ENCODE measurements at places on chromosomes 12 and 14.

DNA sequence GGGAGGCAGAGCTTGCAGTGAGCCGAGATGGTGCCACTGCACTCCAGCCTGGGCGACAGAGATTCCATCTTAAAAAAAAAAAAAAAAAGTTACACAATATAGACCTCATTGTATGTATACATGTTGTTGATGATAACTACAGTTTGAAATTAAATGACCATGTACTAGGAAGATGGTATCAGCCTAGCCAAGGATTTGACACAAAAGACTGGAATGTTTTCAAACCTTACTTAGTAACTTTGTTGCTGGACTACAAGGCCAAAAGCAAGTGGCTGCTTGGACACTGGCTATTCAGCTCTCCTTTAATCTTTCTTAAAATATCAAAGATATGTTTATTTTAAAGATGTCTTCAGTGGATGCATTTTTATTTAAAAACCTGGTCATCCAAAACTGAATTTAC lies 18.9 kb upstream of the NUDT4 start:
- DNase-seq: no peak

GRCh38 chr14:31371646-31372045 lies 48.7 kb downstream of the HEATR5A start:
- DNase-seq: no peak

GRCh38 chr12:28869197-28869596 lies 279.9 kb upstream of the FAR2 start:
- DNase-seq: no peak

GRCh38 chr14:79665556-79665955 lies 545.7 kb downstream of the DIO2 start:
- no peak for DNase-seq

DNA sequence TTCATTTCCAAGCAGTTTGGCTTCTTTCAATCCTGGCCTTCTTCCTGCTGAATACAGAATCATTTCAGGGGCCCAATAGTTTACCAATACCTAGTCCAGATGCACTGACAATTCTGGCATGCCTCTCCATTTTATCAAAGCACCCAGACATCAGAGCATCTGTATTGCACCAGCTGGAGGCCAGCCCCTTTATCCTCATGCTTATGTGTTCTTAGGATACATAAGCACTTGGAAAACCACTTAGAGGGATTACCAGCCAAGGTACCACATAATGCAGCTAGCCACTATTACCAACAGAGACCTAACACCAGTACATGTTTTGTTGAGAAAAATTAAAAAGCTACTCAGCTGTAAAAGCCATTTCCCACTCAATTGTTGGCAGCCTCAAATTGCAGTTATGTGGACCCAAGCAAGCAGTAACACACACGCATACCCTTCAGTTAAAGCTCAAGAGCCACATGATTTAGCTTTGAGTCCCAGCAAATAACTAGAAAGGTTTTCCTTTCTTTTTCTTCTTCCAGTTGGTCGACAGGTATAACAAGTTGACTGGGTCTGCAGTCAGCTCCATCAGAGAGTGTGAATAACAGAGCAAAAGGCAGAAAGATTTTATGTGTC lies 263.8 kb downstream of the DIO2 start:
- no peak for DNase-seq

DNA sequence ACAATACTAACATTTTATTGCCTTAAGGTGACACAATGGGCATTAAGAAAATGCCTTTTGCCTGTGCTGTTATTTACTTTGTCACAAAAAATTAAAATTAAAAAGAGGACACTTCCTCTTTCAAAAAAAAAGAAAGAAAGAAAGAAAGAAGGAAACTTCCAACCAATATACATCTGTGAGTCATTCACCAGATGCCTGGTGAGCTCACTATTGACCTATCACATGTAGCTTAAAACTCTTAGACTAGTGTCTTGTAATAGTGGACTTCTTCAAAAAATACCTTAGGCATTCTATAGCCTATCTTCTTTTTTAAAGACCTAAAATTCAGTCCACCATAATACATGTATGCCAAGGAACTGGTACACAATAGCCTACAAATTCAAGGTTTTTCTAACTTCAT lies 4.9 kb upstream of the SOX5 start:
- no peak for DNase-seq

- no peak for DNase-seq
These were observed 3.8 kb downstream of the KCNH3 start for GRCh38 chr12:49542592-49543160.

- DNase-seq: no peak
These were observed 47.2 kb downstream of the CACNA2D4 start for GRCh38 chr12:1870998-1871917.

- DNase-seq: peak; percentile 97
These were observed at the start of gene GMPR2 for GRCh38 chr14:24232645-24233537. GMPR2 (plus strand) TSS chr14:24232929; CDS start chr14:24233254, 325 bp downstream.

DNA sequence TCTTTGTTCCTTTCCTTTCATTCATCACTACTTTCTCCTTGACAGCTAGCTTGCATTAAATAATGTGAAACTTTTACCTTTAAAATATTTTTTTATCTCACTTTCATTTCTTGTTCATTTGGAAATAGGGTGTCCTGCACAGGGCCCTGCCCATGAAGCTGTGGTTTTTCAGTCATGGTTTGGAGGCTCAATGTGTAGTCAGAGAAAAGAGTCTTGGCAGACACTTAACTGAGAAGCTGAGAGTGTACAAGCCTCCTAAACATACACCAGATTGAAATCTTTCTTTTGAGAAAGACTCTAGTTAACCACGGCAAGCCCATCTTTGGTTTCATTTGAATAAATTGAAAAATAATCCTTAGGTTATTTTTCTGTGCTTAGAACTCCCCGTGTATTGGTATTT lies 74.2 kb downstream of the KICS2 start:
- no peak for DNase-seq

- no peak for DNase-seq
These were observed 55.9 kb upstream of the DIO3 start for GRCh38 chr14:101505236-101505970.

DNA sequence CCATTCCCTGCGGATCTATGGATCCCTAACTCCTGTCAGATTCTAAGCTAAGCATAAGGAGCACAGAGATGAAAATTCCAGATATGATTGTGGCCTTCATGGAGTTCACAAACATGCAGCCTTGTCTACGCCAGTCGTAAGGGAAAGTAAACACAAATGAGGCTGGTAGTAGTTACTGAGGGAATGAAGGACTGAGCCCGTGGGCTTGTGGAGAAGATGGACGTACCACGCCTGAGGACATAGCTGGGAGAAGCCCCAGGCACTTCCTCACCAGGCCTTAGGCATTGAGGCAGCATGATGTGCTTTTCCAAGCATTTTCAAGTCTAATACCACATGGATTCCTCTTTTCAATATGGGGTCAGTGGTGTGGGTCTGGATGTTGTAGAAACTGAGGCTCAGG lies 515.2 kb downstream of the BCL11B start:
- DNase-seq: no peak

GRCh38 chr14:96205978-96206360 lies 1.3 kb downstream of the BDKRB2 start:
- no peak for DNase-seq

DNA sequence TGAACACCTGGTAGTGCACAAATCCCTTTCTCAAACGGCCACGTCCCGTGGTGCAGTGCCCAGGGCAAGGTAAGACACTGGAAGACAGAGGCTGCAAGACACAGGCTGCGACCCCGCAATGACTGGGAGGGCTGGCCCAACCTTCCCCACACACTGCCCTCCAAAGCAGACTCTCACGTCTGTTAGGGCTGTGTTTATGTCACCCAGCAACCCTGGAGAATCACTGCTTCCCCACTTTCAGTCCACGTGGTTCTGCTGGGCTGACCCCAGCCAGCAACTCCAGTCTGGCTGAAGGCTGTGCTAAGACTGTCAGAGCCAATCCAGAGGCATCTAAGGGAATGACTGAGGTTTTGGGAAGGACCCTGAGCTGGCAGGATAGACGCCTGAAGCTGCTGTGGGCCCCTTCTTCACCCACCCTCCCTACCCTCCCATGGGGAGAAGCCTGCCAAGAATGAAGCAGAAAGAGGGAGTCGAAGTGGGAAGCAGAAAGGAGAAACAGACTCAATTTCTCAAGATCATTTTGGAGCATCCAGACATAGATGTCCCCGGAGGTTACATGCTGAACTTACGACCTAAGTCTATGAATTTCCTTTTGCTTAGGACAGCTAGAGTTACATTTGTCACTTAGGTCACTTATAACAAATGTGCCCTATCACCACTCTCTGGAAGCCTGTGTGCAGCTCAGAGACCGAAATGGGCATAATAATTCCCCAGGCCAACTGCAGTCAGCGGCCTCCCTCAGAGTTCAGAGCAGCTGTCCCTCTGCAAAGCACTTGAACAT lies 11.7 kb downstream of the KDM2B start:
- no peak for DNase-seq

GRCh38 chr12:25984759-25985158 lies 26.3 kb downstream of the RASSF8 start:
- DNase-seq: no peak

- peak; percentile 18 for DNase-seq
These were observed 11.5 kb upstream of the KRT80 start for GRCh38 chr12:52203079-52203921.

- DNase-seq: no peak
These were observed 10.1 kb downstream of the PTGDR start for GRCh38 chr14:52277552-52277951.

DNA sequence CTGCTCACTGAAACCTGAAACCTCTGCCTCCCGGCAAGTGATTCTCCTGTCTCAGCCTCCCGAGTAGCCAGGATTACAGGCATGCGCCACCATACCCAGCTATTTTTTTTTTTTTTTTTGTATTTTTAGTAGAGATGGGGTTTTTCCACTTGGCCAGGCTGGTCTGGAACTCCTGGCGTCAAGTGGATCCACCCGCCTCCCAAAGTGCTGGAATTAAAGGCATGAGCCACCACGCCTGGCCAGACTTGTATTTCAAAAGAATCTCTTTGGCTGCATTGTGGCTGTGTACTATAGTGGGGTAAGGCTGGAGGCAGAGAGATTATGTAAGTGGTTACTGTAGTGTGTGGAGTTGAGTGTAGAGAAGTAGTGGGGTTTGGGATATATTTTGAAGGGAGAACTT lies 35.1 kb downstream of the TRHDE start:
- no peak for DNase-seq

GRCh38 chr12:124046456-124046740 lies 73.4 kb downstream of the ZNF664 start:
- no peak for DNase-seq

GRCh38 chr14:20143911-20144310 lies 5.3 kb downstream of the OR4N5 start:
- no peak for DNase-seq

DNA sequence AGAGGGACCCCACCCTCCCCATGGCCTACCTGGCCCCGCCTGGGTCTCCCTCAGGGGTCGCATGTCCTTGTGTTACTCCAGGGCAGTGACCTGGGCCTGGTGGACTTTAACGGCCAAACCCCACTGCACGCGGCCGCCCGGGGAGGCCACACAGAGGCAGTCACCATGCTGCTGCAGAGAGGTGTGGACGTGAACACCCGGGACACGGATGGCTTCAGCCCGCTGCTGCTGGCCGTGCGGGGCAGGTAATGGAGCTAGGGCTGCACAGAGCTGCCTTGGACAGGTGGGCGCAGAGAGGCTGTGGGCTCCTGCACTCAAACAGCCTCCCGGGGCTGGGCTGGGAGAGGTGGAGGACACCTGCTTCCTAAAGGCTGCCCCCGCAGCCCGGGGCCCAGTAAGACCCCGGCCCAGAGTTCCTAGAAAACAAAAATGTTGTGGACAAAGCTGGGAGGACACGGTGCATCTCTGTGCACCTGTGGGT lies 21.6 kb downstream of the ASPG start:
- no peak for DNase-seq

- DNase-seq: no peak
These were observed 1304.7 kb upstream of the FLRT2 start for GRCh38 chr14:84225268-84225667.

DNA sequence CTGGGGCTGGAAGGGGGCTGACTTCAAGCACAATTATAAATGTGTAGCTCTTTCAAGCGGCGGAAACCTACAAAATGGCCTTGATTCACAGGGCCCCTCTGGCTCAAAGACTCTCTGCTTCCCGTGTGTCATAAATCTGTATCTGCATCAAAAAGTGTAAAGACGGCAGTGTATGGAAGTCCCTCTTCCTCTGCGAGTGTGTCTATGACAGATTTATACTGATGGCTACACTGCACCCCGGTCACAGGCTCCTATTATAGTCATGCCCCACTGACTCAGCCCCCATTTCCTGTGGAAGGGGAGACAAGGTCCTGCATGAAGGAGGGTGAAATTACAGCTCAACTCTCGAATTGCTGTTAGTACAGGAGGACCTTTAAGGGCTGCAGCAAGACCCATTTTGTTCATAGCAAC lies 68.6 kb downstream of the HMGA2 start:
- DNase-seq: no peak

- no peak for DNase-seq
These were observed 96.1 kb upstream of the IFNG-AS1 start for GRCh38 chr12:67893022-67893580.

- DNase-seq: no peak
These were observed 321.9 kb downstream of the SYT1 start for GRCh38 chr12:79186506-79186905.

DNA sequence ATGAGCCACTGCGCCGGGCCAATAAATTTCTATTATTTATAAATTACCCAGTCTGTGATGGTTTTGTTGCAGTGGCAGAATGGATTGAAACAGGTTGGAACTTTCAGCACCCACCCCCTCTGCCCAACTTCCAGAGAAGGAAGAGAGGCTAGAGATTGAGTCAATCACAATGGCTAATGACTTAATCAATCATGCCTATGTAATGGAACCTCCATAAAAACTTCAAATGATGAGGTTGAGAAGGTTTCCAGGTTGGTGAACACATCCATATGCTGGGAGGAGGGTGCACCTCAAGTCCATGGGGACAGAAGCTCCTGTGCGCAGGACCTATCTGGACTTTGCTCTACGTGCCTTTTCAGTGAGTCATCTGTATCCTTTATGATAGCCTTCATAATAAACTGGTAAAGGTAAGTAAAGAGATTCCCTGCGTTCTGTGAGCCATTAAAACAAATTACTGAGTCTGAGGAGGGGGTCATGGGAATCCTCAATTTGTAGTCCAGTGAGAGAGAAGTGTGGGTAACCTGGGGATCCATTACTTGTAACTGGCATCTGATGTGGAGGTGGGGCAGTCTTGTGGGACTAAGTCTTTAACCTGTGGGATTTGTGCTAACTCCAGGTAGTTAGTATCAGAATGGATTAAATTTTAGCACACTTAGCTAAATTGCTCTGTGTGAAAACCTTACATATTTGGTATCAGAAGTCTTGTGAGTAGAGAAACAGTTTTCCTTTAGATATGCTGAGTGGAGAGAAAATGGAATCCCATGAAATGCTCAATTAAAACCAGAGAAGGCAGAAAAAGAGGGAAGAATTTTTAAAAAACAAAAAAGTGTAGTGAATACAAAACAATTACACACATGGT lies 11.7 kb upstream of the NGDN start:
- DNase-seq: no peak

GRCh38 chr14:100780646-100781355 lies 45.1 kb upstream of the MEG3 start:
- DNase-seq: no peak

All from substantia nigra (tissue), 51 donors.